ENCODE measurements at places on chromosomes 11 and 22.

DNA sequence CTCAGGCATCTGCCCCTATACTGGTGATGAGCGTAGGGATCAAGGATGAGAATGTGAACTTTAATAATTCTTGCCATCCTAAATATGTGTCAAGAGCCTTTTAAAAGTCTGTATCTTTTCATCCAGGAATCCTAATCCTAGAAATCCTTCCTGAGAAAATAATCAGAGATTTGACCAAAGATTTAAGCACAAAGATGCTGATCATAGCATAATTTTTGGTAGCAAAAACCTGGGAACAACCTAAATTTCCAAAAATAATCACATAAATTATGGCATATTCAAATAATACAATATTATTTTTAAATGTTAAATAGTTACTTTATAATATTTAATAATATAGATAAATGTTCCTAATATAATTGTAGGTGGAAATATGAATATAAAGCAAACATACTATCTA lies 76.1 kb downstream of the SERGEF start:
- DNase-seq = no peak

DNA sequence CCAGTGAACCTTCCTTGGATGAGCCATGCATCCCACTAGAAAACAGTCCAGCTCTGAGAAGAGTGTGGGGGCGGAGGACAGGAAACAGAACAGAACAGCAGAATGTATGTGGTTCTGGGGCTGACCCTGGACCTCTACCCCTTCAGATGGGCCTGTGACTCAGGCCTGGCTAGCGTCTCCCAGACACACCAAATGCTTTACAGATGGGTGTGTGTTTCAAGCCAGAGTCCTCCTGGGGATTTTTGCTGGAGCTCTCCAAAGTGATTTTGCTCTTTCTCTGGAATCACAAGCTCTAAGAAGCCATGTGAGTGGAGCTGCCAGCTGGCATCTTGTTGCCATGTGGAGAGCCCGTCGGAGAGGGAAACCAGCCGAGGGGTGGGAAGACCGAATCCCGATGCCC lies 13.2 kb upstream of the C1QTNF4 start:
- no peak for DNase-seq

GRCh38 chr11:71384561-71384960 lies 63.6 kb downstream of the DHCR7 start:
- DNase-seq = no peak

DNA sequence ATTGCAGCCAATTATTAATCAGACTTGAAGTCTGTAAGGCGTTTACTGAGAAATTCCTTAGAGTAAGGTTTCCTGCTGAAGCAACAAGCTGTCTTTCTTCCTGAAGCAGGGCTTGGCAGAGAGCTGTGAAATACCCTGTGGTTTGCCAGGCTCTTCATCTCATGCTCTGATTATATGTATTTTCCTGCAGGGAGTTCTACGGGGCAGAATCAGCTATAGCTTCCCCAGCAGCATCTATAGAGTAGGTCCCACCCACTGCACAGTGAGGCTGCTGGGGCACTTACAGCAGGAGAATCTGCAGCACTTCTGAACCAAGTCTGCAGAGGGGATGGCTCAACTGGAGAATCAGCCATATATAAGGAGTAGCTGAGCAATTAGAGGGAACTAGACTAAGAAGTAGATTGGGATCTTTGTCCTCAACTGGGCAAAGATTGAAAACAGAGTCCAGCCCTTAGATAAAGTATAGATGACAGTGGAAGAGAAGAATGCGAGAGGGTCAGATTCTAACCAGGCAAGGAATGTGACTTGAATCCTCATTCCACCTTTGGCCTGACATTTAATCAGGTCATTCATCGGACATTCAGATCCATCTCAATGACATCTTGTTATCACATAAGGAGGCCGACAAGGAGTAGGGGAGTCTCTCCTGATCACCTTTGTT lies 37.6 kb downstream of the CNTF start:
- DNase-seq = no peak

- DNase-seq = no peak
Measured at GRCh38 chr22:37208401-37209139, 3.7 kb downstream of the SSTR3 start.

GRCh38 chr22:48249713-48250268 lies 1487.3 kb downstream of the TBC1D22A start:
- DNase-seq = no peak

DNA sequence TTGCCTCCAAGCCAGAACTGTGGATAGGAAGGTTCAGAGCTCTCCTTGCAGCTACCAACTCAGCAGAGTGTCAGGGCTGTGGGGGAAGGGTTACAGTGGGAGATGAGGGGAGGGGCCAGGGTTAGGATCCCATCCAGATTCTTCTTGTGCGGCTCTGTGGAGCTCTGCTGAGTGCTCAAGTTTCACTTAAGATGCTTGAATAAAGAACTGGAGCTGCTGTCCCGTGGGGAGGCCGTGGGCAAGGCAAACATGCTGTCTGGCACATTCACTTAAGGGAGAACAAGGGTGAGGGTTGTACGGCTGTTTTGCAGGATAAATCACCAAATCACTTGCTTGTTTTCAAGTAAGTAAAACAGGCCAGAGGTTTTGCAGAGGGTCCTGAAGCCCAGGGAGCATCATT lies 197.1 kb downstream of the FAM76B start:
- peak; percentile 23 for DNase-seq

DNA sequence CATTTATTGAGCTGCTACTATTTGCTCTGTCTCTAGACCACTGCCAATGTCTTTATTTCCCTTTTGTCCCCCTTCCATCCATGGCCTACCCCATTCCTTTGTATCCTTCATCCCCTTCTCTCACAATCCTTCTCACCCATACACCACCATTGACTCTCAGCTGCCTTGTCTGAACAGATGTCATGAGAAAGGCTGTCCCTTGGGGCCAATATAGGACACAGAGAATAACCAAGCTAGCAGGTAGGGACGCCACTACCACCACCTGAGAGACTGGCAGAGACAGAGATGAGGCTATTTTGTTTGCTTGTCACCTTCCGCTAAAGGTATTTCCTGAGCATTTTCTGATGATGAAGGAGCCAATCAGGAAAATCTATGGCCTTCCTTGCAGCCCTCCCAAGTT lies 138.9 kb downstream of the CD44 start:
- DNase-seq = no peak

- no peak for DNase-seq
Measured at GRCh38 chr22:42745118-42745517, 24.4 kb upstream of the A4GALT start.

DNA sequence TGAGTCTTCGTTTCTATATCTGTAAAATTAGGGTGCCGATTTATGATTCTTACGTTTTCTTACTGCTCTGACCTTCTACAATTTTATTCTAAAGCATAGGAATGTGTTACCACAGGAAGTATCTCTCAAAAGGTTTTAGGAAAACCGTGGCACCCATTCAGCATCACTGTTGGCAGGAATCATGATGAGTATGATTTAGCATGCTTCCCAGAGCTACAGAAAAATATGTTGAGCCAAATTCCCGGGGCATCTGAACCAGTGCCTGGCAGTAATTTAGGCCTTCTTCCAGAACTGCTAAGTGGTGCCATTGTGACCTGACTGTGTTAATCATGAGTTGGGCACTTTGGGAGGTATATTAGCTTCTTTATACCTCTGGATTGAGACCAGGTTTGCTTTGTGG lies 605.0 kb upstream of the RAG2 start:
- no peak for DNase-seq

GRCh38 chr11:75035911-75036565 lies 47.3 kb downstream of the NEU3 start:
- DNase-seq = no peak

DNA sequence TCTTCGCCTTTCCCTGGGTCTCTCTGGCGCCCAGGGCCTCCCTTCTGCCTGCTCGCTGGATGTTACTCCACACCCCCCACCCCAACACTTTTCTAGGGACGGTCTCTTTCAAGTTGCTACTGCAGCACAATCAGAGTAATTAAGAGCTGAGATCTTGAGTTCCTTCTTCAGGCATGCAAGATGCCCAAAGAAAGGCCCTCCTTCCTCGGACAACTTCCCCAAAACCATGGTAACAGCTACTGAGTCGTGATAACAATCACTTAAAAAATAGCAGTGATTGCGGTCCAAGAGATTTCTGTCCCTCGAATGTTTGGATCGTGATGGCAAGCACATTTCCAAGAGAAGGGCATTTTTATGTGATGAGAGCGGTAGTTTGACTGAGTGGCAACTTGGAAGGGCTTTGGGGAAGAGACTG lies 638 bp upstream of the TENM4 start:
- DNase-seq = no peak

GRCh38 chr11:134669796-134670195 lies 257.8 kb upstream of the B3GAT1 start:
- no peak for DNase-seq

DNA sequence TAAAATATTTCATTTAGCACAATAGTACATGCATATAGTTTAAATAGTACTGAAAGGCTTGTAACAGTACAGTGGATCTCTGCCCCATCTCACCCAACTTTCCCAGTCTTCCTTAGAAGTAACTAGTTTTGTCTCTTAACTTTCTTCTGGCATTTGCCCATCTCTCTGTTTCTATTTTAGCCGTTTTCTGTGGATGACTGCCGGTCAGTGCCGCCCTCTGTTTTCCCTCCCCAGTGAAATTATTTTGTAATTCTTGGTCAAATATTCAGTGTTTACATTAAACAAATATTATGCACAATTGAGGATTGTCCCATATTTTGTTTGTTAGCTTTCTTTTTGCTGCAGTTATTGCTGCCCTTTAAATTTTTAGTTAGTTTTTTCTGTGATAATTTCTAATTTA lies 8.3 kb downstream of the PDHX start:
- DNase-seq = no peak

GRCh38 chr11:111796696-111797095 lies 30.5 kb upstream of the PPP2R1B start:
- no peak for DNase-seq

GRCh38 chr11:76256448-76256847 lies 50.1 kb upstream of the WNT11 start:
- no peak for DNase-seq

GRCh38 chr11:10728789-10729472 lies 22.1 kb upstream of the CTR9 start:
- DNase-seq = no peak

DNA sequence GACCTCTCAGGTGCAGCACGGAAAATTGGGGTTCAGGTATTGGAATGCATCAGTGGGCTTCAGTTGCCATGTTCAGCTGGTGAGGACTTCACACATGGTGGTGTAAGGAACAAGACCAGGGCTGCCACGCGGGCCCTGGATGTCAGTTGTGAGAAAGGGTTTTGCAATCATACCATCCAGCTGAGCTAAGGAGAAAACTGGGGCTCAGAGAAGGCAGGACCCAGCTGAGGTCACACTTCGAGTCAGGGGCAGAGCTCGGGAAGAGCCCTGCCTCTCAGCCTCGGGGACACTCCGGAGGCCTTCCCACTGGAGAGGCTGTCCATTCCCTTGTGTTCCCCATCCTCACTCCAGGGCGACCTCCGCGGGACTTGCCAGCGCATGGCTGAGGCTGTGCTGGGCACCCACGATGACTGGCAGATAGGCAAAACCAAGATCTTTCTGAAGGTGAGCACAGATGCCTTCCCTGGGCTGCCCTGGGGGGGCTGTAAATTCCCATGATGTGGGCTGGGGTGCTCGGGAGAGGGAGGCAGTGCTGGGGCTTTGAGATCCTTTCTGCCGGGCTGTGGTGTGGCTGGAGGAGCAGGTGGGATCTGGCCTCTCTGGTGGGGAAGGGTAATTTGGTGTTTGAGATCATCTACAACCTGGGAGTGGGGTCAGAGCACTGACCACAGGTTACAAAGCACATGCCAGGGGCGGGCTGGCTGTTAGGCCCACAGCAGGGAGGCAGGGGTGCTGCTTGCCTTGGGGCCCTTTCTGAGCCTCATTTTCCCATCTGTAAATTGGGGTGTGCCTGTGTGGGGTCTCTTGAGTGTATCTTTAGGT lies 47.2 kb downstream of the MYO7A start:
- no peak for DNase-seq

- no peak for DNase-seq
Measured at GRCh38 chr22:40486962-40487602, 116.7 kb downstream of the SGSM3 start.

- DNase-seq = no peak
Measured at GRCh38 chr11:78370406-78371172, 47.0 kb downstream of the GAB2 start.

DNA sequence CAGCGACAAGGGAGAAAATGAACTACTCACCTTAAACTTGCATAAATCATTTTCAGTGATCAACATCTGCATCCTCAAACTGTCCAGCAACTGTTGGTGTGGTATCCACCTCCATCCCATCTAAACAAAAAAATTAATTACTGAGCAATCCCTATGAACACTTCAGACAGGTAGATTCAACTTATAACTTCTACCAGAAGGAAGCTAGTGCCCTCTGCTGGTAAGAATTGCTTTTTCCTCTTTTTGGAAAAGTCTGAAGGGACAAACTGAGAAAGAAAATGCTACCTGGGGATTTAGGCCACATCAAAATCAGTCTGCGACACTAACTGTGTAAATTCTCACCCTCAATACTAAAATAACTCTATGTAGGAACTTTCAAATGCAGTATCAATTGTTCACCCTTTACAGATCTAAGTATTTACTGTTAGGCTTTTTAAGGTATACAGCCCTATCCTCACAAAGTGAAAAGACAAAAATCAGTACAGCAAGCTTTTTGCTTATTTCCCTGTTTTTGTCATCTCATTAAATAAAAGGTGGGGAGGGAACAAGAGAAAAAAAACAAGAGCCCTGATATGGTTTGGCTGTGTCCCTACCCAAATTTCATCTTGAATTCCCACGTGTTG lies 17.9 kb downstream of the CLNS1A start:
- peak; percentile 30 for DNase-seq

- DNase-seq = no peak
Measured at GRCh38 chr11:783581-784015, 6.3 kb downstream of the CEND1 start.

DNA sequence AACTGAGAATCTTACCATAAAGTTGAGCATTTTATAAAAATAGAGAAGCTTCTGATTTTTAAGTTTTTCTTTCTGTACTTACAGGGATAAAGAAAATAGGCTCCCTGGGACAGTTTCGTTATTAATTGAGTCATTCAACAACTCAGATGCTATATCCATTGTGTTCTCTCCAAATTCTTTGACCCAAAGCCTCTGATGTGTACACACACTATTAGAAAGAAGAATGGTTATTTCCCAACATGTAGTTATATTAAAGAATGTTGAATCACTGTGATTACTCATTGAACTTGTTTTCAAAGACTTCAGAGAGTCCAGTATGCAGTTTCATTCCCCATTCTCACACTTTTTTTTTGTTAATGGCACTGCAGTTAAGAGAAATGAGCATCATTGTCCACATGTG lies 734.3 kb upstream of the ARHGAP42 start:
- no peak for DNase-seq

GRCh38 chr22:49492308-49492707 lies 335.4 kb downstream of the BRD1 start:
- DNase-seq = no peak

DNA sequence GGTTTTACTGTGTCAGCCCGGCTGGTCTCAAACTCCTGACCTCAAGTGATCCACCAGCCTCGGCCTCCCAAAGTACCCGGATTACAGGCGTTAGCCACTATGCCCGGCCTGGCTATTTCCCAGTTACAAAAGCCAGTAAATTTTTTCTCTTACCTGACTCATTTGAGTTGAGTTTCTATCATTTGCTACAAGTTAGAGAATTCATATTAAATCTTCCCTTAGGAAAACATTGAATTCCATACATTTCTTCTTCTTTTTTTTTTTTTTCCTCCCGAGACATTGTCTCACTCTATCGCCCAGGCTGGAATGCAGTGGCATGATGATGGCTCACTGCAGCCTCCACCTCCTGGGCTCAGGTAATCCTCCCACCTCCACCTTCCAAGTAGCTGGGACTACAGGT lies 26.0 kb downstream of the CHEK2 start:
- no peak for DNase-seq
